ENCODE measurements at places on chromosomes 3 and 15.

GRCh38 chr3:61237858-61238257 lies 13.4 kb downstream of the FHIT start:
- DNase-seq = no peak

- DNase-seq = no peak
Observed at GRCh38 chr3:76267851-76268380, 482.6 kb upstream of the ZNF717 start.

DNA sequence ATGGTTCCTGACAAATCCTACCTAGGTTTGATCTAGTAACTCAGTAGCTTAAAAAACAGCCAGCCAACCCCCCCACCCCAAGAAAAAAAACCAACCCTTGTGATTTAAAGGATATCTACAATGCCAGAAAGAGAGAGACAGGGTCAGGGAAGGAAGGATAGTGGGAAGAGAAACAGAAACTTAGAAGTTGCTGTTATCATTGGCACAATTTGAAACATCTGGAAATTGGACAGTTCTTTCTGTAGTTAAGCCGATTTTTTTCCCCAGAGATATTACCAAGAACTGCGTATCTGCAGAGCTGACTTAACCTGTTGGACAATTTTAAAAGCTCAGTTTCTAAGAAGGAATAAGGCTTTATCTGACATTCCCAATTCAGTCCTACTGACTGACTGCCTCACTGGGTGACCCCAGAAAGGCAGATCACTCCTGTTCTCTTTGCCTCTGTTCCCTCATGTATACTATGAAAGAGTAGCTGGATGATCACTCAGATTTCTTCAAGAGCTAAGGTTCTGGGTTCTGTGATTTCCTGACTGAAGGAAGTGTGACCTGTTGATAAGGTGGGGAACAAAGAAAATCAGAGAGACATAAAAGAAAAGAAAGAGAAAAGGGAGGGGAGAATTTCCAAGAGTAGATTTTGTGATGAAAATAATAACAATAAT lies 128.3 kb downstream of the MAP2K5 start:
- no peak for DNase-seq

- DNase-seq = no peak
Observed at GRCh38 chr3:151804267-151804666, 9.6 kb upstream of the AADAC start.

DNA sequence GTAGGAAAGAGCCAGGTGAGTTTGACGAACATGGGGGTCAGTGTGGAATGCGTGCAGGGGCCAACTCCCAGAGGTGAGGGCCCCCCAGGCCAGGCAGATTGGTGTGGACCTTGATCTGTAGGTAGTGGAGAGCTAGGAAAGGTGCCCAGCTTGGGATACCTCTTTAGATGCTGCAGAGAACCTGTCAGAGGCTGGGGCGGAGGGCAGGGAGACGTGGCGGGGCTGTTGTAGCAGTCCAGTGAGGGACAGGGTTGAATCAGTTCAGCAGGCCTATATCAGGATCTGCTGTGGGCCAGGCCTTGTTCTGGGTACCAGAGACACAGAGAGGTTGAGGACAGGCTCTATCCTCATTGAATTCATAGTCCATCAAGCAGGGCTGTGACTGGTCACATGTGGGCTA lies 8.6 kb downstream of the SNX33 start:
- no peak for DNase-seq

GRCh38 chr3:124530916-124531315 lies 199.3 kb upstream of the UMPS start:
- no peak for DNase-seq

DNA sequence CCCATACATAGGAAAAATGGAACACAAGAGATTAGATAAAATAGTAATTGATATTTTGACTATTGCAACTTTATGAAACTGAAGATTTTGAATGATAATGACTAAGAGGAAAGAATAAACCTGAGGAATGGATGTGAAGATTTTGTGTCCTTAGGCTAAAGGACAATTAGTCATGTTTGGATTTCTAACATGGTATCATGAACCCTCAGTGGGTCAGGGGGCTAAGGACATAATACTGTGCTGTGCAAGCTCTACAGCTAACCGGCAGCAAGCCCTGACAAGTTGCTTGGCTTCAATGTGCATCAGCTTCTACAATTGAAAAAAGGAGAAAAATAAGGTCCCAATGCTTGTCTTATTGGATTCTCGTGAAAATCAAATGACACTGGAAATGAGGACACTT lies 491.0 kb downstream of the MECOM start:
- no peak for DNase-seq

DNA sequence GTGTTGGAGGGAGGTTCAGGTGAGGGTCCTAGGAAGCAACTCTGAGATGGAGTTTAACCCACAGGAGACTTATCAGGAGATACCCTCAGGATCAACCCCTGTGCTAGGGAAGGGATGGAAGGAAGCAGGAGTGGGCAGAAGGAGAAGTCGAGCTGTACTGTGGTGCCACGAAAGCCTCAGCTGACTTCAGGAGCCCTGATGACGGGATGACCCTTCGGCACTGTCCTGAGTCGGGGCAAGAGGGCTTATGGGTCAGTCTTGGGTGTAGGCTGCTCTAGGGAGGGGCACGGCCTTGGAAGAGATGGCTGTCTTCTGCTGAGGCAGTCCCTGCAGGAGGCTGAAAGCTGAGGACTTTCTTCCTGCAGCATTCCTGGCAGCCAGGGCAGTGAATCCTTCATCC lies 7.7 kb downstream of the CLEC3B start:
- no peak for DNase-seq

GRCh38 chr15:72199721-72200212 lies 2.2 kb upstream of the GRAMD2A start:
- DNase-seq = no peak

GRCh38 chr3:78781351-78781750 lies 986.4 kb downstream of the ROBO1 start:
- no peak for DNase-seq

DNA sequence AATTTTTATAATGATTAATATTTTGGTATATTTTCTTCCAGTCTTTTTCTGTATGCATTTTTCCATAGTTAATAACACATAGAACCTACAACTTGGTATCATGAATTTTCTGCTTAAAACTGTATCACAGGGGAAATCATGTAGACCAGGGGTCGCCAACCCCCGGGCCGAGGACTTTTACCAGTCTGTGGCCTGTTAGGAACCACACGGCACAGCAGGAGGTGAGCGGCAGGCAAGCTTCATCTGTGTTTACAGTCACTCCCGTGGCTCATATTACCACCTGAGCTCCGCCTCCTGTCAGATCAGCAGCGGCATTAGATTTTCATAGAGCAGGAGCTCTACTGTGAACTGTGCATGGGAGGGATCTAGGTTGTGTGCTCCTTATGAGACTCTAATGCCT lies 54.7 kb downstream of the RPL22L1 start:
- DNase-seq = no peak

DNA sequence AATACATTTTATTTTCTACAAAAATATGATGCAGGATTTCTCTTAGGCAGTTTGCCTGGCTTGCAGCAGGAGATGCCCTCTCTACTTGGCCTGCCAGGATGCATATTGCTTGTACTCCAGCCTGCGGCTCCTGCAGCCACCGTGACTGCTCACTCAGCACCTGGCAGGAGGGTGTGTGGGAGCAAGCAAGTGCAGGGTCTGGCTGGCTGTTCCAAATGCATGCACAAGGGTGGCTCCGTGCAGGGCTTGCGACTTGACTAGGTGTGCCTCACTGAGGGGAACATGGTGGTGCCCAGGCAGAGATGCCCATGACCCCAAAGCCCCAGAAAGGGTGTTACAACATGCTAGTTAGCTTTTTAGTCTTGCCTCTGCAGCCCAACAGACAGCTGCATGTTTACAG lies 1240.2 kb upstream of the ALCAM start:
- no peak for DNase-seq

GRCh38 chr3:190192739-190193138 lies 72.0 kb upstream of the P3H2 start:
- DNase-seq = no peak

DNA sequence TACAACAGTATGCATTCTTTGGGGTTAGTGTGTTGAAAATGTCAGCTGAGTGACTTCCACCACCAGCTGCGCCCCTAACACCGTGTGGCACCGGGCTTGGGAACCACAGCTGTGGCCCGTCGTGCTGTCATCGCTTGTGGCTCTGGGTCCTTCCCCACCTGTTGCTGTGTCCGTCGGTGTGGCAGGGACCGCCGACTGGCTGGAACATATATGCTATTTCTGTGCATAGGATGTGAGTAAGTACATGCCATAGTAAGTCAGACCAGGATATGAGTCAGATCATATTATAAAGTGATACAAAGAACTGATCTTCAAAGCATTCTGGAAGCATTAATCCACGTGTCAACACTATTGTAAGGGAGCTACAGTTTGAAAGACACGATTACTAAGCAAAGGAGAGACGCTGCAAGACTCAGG lies 31.9 kb downstream of the EHD4 start:
- DNase-seq = no peak

- no peak for DNase-seq
Observed at GRCh38 chr3:34646911-34647460, 848.6 kb downstream of the PDCD6IP start.

GRCh38 chr15:93040288-93041158 lies 48.5 kb downstream of the RGMA start:
- DNase-seq = no peak

DNA sequence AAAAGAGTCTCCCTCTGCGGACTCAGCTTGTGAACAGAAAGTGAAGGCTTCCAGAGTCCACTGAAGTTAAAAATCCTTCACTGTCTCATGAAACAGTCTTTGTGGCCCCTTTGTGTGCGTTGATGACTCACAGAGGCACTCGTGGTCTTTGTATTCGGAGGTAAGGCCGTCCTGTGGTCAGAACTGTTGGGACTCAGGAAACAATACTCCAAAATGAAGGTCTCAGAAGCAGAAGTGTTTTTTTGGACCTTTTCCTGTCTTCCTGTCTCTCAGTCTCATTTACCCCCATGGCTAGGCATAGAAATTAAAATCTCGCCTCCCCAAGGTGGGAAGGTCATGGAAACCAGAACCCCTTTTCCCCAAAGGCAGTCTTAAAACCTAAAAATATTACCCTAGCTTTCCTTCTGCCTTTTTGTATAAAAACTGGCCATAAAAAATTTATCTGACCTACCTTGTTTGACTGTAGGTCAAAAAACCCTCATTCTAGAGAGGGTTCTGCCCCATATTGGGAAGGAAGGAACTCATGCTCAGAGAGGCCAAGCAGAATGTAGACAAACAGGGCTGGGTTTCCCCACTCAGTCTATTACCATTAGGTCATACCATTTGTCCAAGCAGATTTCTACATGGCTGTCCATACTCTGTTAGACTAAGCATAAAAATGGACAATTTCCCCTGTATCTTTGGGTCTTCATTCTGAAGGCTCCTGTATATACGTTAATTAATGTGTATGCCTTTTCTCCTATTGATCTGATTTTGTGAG lies 19.1 kb upstream of the EPB42 start:
- DNase-seq = no peak

- peak; percentile 73 for DNase-seq
Observed at GRCh38 chr3:128698211-128699047, 27.6 kb upstream of the RAB7A start.

GRCh38 chr3:110307065-110307809 lies 764.4 kb upstream of the NECTIN3 start:
- DNase-seq = no peak
